IPS-NIHi11 (cell line): ENCODE measurements at places on chromosomes 12 and 14.
A peak's percentile ranks its signal among the peaks of the same experiment; 100 is the strongest.

DNA sequence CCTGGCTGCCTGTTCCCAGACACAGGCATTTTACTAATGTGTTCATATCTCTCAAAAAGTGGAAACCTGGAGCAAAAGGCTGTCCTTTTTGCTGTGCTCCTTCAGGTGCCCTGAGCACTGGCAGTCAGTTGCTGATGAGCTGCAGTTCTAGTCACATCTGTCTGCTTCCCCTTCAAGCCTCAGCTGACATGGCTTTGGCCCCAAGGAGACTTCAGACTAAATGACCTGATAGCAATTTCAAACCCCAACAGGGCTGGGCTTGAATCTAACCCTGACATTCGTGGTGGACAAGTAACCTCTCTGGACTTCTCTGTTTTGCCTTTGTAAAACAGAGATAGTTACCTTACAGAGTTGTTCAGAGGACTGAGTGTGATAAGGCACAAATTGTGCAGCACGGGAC lies 5.7 kb downstream of the SERPINA9 start:
- no peak for DNase-seq

DNA sequence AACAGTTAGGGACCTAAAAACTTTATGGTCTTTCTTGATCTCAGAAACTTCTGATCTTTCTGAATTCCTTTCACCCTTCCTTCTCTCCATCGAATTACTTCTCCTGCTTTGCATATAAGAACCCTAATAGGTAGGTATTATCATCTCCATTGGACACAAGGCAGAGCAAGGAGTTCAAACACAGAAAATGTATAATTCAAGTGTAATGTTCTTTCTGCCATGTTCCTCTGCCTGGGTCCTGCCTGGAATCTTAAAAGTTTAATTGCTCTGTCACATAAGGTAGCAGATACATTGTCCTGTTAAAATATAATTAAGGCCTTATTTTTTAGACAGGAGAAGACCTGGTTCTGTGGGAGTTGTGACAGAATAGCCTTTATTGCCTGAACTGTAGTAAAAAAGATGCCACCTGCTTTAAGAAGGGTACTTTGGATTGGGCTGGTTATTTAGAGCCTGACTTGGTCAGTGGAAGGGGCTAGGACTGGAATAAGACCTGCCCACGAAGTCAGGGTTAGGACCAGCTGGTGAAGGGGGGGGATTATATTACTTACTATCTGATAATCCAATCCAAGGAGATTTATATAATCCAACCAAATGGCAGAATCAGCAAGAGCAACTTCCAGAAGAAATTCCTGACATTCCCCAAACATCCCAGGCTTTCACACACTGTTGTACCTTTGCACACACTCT lies 10.4 kb downstream of the G2E3 start:
- DNase-seq = no peak

GRCh38 chr12:130058926-130059472 lies 103.3 kb upstream of the FZD10 start:
- DNase-seq = no peak

DNA sequence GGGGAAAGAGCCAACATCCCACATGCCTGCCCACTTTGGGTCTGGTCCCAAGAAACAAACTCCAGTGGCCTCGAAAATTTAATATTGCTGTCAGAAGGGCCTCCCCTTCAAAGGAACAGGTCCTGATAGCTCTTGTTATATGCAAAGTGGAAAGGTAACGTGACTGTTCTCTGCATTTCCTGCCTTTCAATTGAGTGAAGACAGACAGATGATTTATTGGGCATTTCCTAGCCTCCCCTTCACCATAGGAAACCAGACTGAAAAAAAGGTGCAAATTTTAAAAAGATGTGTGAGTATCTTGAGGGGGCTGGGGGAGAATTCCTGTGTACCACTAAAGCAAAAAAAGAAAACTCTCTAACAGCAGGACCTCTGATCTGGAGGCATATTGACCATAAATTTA lies 235.2 kb downstream of the ZFP36L1 start:
- DNase-seq = no peak

- DNase-seq = no peak
Measured at GRCh38 chr14:102491366-102491765, 18.2 kb downstream of the ANKRD9 start.

DNA sequence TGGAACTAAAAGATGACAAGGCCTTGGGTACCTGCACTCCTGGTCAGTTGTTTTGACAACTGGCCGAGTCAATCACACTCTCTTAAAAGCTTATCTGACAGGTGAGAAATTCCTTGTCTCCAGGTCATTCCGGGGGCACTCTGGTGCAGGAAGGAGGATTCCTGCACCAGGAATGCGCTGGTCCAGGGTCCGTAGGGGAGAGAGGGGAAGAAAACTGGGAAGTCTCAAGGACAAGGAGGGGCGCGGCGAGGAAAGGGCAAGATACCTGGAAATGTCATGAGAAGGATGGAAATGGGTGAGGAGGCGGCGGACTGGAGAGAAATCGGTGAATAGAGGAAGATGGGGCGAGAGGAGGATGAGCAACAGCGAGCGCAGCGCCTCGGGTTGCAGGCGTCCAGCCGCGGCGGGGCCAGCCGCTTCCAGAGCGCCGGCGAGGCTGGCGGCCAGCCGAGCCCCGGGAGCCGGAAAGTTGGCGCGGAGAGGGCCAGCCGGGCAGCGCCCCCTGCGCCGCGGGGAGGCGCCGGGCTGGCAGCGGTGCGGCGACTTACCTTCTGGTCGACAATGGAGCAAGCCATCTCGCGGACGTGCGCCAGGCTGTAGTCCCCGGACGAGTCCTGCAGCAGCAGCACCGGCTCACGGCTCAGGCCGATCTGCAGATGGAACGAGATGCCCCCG lies 809 bp downstream of the PRKD1 start:
- peak; percentile 62 for DNase-seq

GRCh38 chr14:33229269-33229929 lies 290.7 kb downstream of the NPAS3 start:
- DNase-seq = no peak

DNA sequence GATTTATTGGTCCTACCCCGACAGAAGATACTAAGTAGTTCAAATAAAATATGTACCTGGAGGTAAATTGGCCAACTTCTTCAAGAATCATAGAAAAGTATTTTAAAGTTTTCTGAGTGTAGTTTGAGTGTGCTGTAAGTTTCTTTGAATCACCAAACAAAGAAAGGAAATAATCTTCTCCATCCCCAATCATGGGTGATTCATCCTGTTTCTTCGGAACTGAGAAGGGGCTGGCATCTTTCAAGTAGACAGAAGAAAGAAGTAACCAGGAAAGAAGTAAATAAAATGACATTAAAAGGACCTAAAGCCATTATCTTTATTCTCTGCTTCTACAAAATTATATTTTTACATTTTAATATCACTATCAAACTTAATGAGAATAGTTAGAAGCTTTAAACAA lies 6.8 kb downstream of the LMNTD1 start:
- no peak for DNase-seq

GRCh38 chr12:58034712-58035111 lies 93.3 kb downstream of the ATP23 start:
- no peak for DNase-seq

GRCh38 chr12:38144049-38144448 lies 172.5 kb upstream of the ALG10B start:
- no peak for DNase-seq
